ENCODE measurements at places on chromosomes 11 and 22.

DNA sequence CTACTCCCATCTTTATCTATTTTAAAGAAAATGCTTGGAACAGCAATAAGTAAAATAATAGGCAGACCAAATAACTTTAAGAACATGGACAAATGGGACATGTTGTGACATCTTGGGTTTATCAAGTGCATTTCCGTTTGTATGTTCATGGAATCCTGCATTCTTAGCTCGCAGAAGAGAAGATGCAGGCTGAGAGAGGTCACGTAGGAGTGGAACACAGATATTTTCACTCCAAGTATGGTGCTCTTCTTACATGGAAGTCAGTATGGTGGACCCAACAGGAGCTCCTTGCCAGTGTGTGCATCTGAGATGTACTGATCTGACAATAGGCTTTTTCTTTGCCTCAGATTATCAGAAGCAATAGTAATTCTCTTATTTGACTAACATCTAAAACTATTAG, 1.7 kb downstream of the E2F8 start:
- DNase-seq = no peak

DNA sequence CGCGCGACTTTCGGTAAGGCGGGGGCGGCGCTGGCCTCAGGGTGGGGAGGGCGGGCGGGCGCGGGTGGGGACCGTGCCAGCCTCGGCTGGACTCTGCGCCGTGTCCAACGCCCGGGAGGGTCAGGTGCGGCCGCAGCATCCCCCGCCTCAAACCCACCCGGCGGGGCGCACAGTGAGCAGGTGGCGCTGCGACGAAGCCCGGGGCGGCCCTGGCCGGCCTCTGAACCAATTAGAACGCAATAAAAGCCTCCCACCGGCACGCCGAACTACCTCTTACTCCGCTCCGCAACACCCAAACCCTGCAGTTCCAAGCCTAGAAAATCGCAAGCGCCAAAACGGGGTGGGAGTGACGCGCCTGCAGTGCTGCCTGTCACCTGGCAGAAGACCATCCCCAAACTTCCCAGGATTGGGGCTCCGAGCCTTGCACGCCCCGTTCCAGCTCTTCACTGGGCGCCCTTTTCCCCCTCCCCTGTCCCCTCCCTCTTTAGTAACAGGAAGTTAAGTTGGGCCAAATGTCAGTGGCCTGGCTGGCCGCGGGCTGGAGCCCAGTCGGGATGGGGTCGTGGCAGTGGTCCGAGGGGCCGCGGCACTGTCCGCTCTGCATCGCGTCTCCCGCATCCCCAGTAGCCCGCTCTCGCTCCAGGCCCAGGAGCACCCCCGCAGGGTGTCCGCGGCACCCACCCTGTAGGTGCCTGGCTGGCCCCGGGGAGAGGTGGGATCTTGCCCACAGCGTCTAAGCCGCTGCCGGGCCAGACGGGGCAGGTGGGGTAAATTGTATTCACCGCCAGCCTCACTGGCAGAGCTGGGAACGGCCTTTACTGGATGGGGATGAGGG, 541 bp downstream of the MICAL2 start:
- DNase-seq = peak; percentile 41

DNA sequence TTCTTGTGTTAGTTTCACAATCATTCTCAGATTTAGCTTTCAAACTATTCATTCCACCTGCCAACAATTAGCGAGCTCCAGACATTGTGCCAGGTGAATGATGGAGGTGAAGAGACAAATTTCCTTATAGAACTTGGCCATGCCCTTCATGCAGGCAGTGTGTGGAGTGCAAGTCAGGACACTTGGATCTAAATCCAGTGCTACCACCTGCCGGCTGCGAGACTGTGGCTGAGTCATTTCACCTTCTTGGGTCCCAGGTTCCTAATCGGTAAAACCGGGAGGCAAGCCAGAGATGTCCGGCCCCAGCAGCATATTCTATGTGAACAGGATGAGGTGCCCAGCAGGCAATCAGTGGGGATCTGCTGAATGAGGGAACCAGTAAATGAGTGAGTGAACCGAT, 18.6 kb upstream of the EHF start:
- DNase-seq = no peak

GRCh38 chr11:46181387-46181786, 60.1 kb upstream of the PHF21A start:
- DNase-seq = no peak

DNA sequence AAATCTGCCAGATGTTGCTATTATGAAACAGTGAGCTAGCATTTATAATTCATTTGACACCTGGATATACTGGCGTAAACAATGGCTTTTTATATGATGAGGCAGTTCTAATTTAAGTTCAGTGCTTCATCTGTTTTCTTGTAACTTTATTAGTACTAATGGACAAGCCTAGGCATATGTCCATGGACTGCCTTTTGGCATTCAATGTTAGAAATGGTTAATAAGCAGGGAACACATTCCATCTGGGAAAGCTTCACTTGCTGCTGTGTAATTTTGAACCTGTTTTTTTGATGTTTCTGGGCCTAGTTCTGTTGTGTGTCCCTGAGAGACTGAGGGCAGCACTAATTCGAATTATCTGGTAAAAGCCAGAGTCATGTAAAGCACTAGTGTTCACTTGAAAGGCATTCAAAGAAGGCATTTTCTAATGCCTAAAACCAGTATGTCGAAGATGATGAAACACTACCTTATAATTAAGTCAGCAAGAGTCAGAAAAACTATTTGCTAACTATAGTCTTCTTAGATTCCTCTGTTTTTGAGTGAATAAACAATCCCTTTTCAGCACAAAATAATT, 138.5 kb downstream of the SWAP70 start:
- no peak for DNase-seq

- no peak for DNase-seq
Observed at GRCh38 chr22:43133401-43133800, 9.8 kb downstream of the MCAT start.

DNA sequence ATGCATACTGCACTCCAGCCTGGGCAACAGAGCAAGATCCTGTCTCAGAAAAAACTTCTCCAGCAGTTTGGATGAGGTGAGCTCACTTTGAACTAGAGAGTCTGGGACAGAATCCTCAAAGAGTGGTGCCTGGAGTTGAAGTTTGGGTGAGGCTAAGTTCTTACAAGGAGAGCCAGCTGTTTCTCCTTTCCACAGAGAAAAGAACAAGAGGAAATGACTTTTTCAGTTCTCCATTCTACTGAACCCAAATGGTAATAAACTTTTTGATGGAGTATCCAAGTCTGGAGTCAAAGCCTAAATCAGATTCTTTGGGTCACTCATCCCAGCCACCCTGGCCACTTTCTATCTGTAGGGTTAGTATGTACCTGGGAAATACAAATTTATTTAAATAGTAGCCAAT, 102.7 kb downstream of the TRAF6 start:
- DNase-seq = no peak

- DNase-seq = peak; percentile 63
Observed at GRCh38 chr22:36285017-36285416, 32.1 kb downstream of the APOL1 start.

- no peak for DNase-seq
Observed at GRCh38 chr11:57978686-57979531, 44.8 kb upstream of the OR9Q1 start.

GRCh38 chr11:125218336-125218735, 53.8 kb downstream of the PKNOX2 start:
- no peak for DNase-seq

DNA sequence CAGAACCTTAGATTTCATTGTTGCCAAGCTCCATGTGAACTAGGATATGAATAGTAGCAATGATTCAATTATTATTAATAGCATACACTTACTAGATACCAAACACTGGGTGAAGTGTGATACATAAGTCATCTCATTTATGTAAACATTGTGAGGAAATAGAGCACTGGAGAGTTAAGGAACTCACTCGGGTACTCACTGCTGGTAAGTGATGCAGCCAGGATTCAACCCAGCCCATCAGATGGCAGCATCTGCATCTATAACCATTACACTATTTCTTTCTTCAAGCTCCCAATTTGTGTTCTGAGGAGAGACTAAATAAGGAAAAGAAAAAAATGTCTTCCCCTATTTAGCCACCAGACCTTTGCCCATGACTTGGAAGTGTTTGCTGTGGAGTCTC, 10.2 kb upstream of the ALG8 start:
- no peak for DNase-seq
